NB4 (cell line): ENCODE measurements at places on chromosomes 2 and 18.

DNA sequence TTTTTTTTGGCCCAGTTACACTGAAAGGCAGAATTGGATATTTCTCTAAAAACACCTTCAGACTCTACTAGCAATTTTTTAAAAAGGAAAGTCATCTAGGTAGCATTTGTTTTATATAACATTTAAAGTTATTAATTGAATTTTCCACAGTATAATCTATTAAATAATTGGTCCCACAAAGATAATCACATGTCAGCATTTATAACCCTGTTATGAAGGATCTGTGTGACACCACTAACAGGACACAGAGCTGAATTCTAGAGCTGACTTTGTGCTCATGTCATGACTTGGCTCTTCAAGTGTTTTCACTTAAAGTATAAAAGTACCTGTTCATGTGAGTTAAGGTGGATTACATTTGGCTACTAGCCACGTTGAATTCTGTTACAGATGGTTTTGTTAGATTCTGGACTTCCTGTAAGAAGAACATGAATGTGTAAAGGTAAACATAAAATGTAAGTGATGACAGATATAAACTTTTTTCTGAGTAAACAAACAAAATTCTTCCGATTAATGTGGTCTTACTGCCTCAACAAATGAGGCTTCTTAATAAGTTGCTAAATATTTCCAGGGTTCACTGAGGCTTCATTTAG is 69.1 kb upstream of the PROKR1 start:
- no peak for DNase-seq

GRCh38 chr2:130287656-130288026 is 55.1 kb upstream of the IMP4 start:
- no peak for DNase-seq

DNA sequence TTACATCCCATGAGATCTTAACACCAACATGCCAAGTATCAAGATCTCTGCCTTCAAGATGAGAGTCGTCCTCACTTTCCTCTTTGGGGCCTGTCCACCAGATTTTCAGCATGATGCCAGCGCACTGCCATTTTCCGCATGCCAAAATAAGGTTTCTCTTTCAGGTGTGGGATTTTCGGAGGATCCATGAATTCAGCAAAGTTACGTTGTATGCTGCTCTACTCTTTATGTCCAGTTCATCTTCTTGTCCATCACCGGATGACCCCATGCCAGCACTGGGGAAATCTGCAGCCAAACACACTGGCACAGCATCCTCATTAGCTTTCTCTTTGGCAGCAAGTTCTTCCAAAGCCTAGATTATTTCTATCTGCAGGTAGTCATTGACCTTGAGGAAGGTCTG is 4.9 kb upstream of the HAAO start:
- no peak for DNase-seq

GRCh38 chr2:43135583-43135982 is 90.8 kb downstream of the ZFP36L2 start:
- peak; percentile 64 for DNase-seq

DNA sequence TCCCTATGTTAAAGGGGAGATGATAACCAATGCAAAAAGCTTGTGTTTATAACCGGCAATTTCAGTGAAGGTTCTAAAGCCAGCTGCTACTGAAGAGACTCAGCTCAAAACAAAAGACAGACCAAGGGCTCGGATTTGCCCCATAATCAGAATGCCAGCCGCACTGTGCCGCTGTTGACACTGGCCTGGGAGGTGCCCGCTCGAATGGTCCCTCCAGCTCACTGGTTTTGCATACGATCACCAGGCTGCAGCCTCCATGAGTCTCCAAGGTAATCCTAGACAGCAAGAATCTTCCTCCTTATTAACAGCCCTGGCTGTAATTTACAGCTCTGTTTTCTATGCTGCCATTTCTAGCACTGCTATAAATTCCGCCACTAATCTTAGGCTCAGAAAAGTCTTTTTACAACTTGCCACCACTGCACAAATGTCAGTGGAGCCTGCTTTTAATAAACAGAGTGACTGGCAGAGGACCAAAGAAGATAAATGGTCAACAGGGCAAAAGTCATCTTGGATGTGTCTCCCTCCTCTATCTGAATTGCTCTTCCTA is 155.7 kb upstream of the SH3BP4 start:
- no peak for DNase-seq

- DNase-seq = no peak
These were observed 45.8 kb downstream of the SF3B1 start for GRCh38 chr2:197388866-197389587.

DNA sequence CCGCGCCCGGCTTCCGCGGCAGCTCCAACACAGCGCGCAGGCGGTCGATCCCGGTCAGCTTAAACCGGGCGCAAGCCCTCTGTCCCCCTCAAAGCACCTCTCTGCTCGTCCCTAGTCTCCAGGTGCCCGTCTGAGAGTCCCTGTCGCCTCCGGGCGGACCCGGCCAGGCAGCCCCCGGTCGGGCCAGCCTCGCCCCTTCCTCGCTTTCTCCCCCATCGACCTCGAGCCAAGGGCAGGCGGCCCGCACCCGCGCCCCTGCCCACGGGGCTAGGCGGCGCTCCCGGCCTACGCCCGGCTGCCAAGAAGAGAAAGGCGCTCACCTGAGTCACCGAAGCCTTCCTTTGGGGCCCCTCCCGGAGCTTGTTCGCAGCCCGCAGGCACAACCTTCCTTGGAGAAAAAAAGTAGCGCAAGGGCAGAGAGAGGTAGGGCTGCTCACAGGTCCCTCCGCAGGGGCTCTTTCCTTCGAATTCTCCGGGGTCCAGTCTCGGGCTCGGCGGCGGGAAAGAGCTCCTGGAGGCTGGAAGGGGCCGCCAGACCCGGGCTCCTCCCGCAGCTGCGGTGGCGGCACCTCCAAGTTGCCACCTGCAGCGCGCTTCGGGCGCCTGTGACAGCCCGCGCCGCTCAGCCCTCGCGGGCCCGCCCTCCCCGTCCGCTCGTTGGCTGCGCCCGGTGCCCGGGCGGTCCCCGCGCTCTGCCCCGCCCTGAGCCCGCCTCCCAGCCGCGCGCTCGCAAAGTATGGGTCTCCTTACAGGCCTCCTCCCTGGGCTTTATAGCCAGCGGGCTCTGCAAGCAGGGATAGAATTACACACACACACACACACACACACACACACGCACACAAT is 86.5 kb upstream of the EPB41L3 start:
- no peak for DNase-seq

DNA sequence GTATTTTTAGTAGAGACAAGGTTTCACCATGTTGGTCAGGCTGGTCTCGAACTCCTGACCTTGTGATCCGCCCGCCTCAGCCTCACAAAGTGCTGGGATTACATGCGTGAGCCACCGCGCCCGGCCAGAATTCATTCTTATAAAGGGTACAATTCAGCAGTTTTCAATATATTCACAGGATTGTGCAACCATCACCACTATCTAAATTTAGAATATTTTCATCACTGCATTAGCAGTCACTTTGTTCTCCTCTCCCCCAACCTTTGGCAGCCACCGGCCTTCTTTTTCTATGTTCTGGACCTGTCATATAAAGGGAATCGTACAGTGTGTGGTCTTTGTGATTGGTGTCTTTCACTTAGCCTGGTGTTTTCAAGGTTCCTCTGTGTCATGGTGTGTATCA is 40.7 kb downstream of the TCF7L1 start:
- DNase-seq = no peak

GRCh38 chr18:12376034-12376753 is 833 bp downstream of the AFG3L2 start:
- peak; percentile 49 for DNase-seq

DNA sequence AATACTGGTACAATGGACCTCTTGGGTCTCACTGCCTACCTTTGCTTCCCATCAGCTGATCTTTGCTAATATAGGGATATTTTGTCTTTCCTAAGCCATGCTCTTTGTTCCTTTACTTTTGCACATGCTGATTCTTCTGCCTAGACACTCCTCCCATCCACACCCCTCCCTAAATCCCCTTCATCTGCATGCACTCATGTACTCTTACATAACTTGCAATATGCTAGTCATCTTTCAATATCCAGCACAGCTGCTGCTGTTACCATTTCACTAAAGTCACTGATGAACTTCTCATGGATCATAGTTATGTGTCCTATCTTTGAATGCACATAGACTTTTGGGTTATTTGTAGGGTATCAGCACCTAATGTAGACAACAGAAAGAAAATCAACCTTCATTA is 18.5 kb upstream of the DTNA start:
- DNase-seq = no peak

DNA sequence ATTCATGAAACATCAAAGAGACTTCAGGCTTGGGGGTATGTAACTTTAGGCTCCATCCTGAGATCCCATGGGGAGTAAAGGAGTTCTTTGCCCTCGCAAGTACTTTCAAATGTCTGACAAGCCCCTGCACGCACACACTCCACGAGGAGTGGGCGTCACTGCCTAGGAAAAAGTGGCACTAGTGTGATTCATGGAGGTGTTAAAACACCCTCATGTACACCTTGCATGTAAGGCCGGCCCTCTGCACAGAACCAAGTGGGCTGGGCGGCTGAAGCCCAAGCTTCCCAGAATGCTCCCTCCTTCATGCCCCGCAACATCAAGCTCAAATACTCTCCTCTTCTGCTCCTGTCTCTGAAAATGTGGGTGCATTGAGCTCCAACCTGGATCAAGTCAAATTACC is 7.8 kb downstream of the HS1BP3 start:
- DNase-seq = no peak

DNA sequence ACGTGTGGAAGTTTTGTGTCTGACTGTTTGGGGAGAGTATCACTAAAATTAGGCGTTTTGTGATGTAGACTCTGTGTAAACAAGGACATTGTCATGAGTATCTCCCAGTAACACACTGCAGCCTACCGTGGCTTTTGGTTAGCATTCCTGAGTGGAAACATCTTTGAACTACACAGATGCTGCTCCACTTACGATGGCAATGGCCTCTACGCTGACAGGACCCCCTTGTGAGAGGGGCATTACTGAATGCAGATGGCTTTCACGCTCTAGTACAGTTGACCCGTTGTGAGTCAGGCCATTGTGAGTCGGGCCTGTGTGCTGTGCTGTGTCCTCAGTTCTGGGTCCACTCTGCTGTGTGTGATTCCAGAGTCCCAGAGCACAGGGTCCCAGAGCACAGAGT is 34.4 kb upstream of the ADNP2 start:
- no peak for DNase-seq

DNA sequence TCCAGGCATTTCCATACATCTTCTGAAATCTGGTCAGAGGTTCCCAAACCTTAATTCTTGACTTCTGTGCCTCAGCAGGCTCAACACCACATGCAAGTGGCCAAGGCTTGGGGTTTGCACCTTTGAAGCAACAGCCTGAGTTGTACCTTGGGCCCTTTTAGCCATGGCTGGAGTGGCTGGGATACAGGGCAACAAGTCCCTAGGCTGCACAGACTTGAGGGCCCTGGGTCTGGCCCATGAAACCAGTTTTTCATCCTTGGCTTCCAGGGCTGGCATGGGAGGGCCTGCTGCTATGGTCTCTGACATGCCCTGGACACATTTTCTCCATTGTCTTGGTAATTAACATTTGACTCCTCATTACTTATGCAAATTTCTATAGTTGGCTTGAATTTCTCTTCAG is 988.8 kb upstream of the CNTNAP5 start:
- no peak for DNase-seq

DNA sequence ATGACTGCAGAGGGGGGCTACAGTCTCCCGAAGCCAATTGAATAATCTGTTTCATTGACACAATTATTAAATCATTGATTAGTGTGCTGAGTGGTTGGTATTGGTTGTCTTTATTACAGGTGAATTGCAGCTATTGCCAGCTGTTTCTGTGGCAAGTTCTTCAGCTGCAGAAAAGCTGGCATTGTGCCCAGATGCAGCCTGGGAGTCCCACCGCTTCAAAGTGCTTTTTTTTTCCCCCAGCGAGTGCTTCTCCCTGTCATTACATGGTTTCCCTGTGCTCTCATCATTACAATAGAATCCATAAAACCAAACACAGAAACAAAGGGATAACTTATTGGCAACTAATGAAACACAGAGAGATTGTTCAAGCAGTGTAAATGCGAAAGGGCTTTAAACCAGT is 164.7 kb downstream of the GRB14 start:
- no peak for DNase-seq

DNA sequence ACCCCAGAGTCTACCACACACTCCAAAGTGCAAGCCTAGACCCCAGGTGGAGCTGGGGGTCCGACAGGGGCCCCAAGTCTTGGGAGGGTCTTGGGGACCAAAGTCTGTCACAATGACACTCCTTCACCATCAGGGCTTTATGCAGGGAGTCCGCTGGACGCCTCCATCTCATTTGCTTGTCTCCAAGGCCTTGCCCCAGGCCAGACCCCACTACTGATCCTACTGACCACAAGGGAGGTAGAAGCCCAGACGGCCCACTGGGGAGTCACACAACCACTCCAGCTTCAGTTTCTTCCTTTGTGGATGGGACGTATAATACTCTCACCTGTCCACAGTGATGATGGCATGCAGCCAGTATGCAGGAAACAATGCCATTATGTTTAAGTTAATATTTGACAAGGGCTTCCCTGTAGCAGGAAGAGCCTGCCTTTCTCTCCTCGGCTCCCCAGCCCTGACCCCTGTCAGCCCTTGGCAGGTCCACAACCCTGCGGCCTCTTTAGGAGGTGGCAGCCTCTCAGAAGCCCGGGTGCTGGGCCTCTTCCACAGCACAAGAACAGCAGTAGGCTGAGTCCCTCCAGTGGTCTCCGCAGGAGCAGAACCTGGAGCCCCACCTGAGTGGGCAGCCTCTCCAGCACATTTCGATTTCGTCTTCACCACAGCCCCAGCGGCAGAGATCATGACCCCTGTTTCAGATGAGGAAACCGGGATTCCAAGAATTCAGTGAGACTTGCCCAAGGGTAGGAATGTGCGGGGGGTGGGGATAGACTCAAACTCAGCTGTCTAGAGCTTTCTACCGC is 6.5 kb downstream of the BIN1 start:
- DNase-seq = no peak
